Natural killer cell treated with Interleukin-12 subunit alpha and Interleukin-12 subunit beta and Interleukin-15 and Interleukin-18, amount 100 ng/mL, for 72 hours (primary cell): ENCODE measurements at places on chromosomes 11 and 22. TPM values are rescaled to one million over a fixed set of nuclear protein-coding genes. Genes with fewer than 3 reads are reported as not detected.

Gene DRD2
- total RNA-seq = not detected

Gene ESAM
- 1.4 TPM for total RNA-seq

Gene C11orf65
- 0.31 TPM for total RNA-seq

Gene CCDC87
- not detected for total RNA-seq

Gene PPFIBP2
- 11.0 TPM for total RNA-seq

Gene CPSF7
- 101 TPM for total RNA-seq

Gene RPS13
- 688 TPM for total RNA-seq

Gene BAIAP2L2
- 0.84 TPM for total RNA-seq

Gene SCARF2
- not detected for total RNA-seq

Gene GDPD4
- total RNA-seq = not detected

Gene NTM
- not detected for total RNA-seq

Gene FAM111B
- 33.0 TPM for total RNA-seq

Gene MIOX
- not detected for total RNA-seq

Gene TRIM66
- 27.7 TPM for total RNA-seq

Gene FUT4
- total RNA-seq = 6.5 TPM

Gene ARHGAP20
- total RNA-seq = 0.05 TPM

Gene BCO2
- 4.5 TPM for total RNA-seq

Gene HPX
- 0.76 TPM for total RNA-seq

Gene ALG8
- total RNA-seq = 52.3 TPM

Gene CCS
- 31.0 TPM for total RNA-seq

Gene HORMAD2
- total RNA-seq = not detected

Gene SCGB1C1
- total RNA-seq = not detected

Gene MS4A3
- 0.50 TPM for total RNA-seq

Gene P2RY6
- total RNA-seq = not detected

Gene C11orf52
- not detected for total RNA-seq

Gene MS4A7
- 1.5 TPM for total RNA-seq

Gene PAMR1
- not detected for total RNA-seq

Gene ME3
- total RNA-seq = 4.8 TPM

Gene VWA5A
- total RNA-seq = 12.5 TPM

Gene ZNF202
- total RNA-seq = 23.5 TPM

Gene SAA1
- not detected for total RNA-seq

Gene SMARCB1
- 105 TPM for total RNA-seq

Gene MS4A6A
- total RNA-seq = not detected

Gene OOSP4A
- total RNA-seq = not detected

Gene APOBEC3H
- 6.9 TPM for total RNA-seq

Gene SMC1B
- 0.07 TPM for total RNA-seq

Gene GGTLC2
- not detected for total RNA-seq

Gene PIH1D2
- 0.48 TPM for total RNA-seq

Gene RAB3IL1
- total RNA-seq = not detected

Gene MRGPRX3
- not detected for total RNA-seq

Gene PLAAT3
- 16.8 TPM for total RNA-seq

Gene AQP11
- 0.17 TPM for total RNA-seq

Gene RFPL3
- total RNA-seq = not detected

Gene CALCB
- total RNA-seq = 0.50 TPM

Gene OR8G5
- not detected for total RNA-seq

Gene GRAP2
- 36.4 TPM for total RNA-seq

Gene EHF
- 0.50 TPM for total RNA-seq

Gene FGF3
- not detected for total RNA-seq

Gene CNGA4
- total RNA-seq = not detected

Gene PHOX2A
- not detected for total RNA-seq

Gene TTC28
- 5.7 TPM for total RNA-seq

Gene OR6T1
- total RNA-seq = not detected
